Mammary epithelial cell (primary cell): ENCODE measurements at places on chromosomes 13 and 19. TPM values are rescaled to one million over a fixed set of nuclear protein-coding genes. Genes with fewer than 3 reads are reported as not detected.
A peak's percentile ranks its signal among the peaks of the same experiment; 100 is the strongest.

DNA sequence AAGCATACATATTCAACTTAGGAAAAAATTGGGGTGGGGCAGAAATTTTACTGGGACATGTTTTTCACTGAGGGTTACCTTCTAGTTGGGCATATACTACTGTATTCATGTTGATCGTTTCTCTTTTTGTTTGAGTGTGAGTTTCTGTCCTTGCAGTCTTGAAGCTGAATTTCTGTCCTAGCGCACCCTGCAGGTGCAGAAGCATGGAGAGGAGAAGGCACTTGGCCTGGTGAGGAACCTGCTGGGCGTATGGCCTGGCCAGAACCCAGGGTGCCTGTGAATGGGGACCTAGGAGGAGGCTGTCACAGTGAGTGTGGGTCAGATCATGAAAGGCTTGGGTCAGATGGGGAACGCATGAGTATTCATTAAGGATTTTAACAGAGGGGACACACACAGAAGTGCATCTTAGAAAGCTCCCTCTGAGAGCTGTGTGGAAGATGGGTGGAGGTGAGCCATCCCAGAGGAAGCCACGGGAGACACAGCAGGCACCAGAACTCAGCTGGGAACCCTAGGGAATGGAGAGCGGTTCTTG, 36.8 kb downstream of the SERP2 start:
- DNase-seq: no peak

DNA sequence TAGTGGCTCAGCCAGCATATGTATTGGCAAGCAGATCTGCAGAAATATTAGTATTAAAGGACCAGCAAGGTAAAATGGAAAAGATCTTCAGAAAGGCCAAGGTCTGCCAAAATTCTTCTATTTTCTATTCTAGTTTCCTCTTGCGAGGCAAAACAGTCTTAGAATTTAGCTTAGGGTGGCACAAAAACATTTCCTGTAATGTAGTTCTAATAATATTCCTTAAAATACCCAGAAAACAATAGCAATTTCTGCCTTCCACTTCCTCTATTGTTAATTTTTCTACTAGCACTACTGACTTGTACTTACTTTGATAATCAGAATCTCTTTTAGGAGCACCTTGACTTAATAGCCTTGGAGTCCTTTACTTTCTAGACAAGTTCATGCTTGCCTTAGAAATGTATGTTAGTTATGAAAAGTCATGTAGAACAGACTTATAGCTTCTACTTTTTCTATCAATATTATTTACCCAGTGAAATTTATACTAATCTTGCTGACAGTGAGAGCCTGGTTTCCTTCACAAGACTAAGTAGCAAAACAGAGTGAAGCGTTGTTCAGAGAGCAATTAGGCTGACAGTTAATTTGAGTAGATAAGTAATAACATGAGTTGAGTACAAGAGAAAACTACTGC, 23.9 kb upstream of the LPAR6 start:
- no peak for DNase-seq

The TPTE2 gene
- total RNA-seq: not detected in 2 replicates

The GDF15 gene
- total RNA-seq: 78.7 and 376 TPM in 2 replicates

The GGN gene
- total RNA-seq: 0.19 and 0.68 TPM in 2 replicates

- no peak for DNase-seq
Observed at GRCh38 chr19:50858886-50859285, 4.2 kb downstream of the KLK3 start.

DNA sequence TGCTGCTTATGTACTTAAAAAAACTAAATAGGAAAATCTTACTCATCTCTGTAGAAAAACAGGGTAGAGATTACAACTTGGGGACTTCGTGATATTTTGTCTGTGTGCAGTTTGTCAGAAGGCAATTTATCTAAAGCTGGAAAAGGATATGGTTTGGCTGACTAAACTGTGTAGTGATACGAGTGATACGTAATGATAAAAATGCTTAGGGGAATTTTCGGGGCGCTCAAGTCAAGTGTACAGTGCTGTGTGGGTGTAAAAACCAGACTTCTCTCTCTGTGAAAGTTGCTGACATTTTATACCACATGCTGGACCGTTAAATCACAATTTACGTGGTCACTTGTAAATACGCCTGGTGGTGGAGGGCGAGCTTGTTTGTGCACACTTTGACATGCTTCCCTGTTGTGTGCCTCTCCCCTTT, 221.7 kb downstream of the KCNRG start:
- DNase-seq: no peak

- no peak for DNase-seq
Observed at GRCh38 chr13:46116653-46117502, 12.0 kb upstream of the CPB2 start.

DNA sequence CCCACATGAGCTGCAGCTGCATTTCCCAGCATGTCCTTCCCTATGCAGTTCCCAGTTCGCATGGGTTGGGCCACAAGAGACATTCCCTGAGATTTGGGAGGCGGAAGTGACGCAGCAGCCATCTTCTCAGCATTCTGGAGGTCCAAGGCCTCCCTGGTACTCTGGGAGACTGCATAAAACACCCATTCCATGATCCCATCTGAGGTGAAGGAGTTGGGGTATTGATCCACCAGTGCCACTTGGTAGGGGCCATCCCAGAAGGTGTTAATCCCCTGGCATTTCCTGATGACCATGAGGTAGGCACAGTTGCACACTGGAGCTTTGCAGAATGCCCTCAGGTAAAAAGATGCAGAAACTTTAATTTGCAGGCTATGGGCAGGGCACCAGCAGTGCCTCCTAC, 25.4 kb downstream of the POP4 start:
- no peak for DNase-seq

- DNase-seq: peak; percentile 29
Observed at GRCh38 chr13:49436890-49437289, 7.0 kb downstream of the CAB39L start.

The CGB2 gene
- not detected for total RNA-seq

The ZNF525 gene
- 10.7 and 15.1 TPM in 2 replicates for total RNA-seq

The KLK7 gene
- 13.6 and 47.3 TPM in 2 replicates for total RNA-seq

- peak; percentile 73 for DNase-seq
Observed at GRCh38 chr13:21476893-21477472, 17.9 kb upstream of the ZDHHC20 start.

- DNase-seq: no peak
Observed at GRCh38 chr13:45215392-45216077, 14.7 kb upstream of the KCTD4 start.

The SIGLEC10 gene
- total RNA-seq: not detected in 2 replicates
